ENCODE measurements at places on chromosomes 3 and 15.

DNA sequence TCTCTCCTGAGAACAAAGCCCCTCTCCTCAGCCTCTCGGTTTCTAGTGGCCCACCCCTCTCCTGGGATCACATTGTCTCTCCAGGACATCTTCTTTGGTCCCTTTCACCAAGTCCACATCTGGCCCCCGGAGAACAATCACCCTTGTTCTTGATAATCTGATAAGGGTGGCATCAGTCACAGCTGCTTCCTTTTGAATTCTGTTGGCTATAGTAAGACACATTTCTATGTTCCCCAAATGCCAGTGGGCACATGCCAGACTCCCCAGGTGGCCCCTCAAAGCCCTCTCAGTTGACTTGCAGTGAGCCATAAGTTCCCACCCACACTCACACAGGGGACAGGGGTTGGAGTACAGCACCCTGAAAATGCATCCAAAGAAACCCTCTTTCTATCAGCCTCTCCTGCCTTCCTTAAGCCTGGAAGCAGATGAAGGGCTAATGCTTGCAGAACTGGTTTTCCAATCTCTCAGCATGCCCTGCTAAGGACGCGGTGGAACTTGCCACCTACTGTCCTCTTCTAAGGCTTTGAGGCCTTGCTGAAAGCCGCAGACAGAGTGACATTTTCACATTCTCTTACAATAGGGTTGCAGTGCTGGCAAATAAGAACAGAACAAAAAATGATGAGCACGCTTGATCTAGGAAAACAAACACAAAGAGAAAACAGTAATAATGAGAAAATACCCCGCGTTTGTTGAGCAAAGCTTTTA lies 101.3 kb upstream of the SLCO3A1 start:
- H3K27me3 ChIP-seq: no peaks in the 10 kb centered on the region
- no peak overlapping the region for H3K4me3 ChIP-seq
- H3K36me3 ChIP-seq: no peaks in the 10 kb centered on the region
- no peak for DNase-seq

- peak overlapping the region; percentile 14 for H3K4me3 ChIP-seq
- DNase-seq: no peak
- H3K4me1 ChIP-seq: no peaks in the 10 kb centered on the region
- H3K27me3 ChIP-seq: no peaks in the 10 kb centered on the region
- H3K27ac ChIP-seq: peak overlapping the region; percentile 30
Observed at GRCh38 chr3:115099134-115099985, 47.7 kb downstream of the ZBTB20 start.

- H3K4me3 ChIP-seq: no peak overlapping the region
- H3K27ac ChIP-seq: no peak overlapping the region
- no peaks in the 10 kb centered on the region for H3K27me3 ChIP-seq
- DNase-seq: no peak
Observed at GRCh38 chr3:79937567-79937966, 169.8 kb upstream of the ROBO1 start.

GRCh38 chr3:101999177-101999779 lies 150.0 kb downstream of the NFKBIZ start:
- no peak overlapping the region for H3K27ac ChIP-seq
- no peaks in the 10 kb centered on the region for H3K4me1 ChIP-seq
- H3K4me3 ChIP-seq: no peak overlapping the region
- H3K27me3 ChIP-seq: no peaks in the 10 kb centered on the region
- DNase-seq: no peak
- no peaks in the 10 kb centered on the region for H3K36me3 ChIP-seq

GRCh38 chr3:105274536-105274935 lies 92.2 kb upstream of the ALCAM start:
- DNase-seq: no peak
- no peak overlapping the region for H3K27ac ChIP-seq
- H3K36me3 ChIP-seq: no peaks in the 10 kb centered on the region
- no peak overlapping the region for H3K4me3 ChIP-seq
